NCI-H146 (cell line): ENCODE measurements at places on chromosomes 7 and 10.
A peak's percentile ranks its signal among the peaks of the same experiment; 100 is the strongest.

- DNase-seq = no peak
These were observed 17.8 kb downstream of the GRK5 start for GRCh38 chr10:119225083-119225658.

GRCh38 chr7:323410-323809 is 33.4 kb downstream of the FOXL3 start:
- no peak for DNase-seq

DNA sequence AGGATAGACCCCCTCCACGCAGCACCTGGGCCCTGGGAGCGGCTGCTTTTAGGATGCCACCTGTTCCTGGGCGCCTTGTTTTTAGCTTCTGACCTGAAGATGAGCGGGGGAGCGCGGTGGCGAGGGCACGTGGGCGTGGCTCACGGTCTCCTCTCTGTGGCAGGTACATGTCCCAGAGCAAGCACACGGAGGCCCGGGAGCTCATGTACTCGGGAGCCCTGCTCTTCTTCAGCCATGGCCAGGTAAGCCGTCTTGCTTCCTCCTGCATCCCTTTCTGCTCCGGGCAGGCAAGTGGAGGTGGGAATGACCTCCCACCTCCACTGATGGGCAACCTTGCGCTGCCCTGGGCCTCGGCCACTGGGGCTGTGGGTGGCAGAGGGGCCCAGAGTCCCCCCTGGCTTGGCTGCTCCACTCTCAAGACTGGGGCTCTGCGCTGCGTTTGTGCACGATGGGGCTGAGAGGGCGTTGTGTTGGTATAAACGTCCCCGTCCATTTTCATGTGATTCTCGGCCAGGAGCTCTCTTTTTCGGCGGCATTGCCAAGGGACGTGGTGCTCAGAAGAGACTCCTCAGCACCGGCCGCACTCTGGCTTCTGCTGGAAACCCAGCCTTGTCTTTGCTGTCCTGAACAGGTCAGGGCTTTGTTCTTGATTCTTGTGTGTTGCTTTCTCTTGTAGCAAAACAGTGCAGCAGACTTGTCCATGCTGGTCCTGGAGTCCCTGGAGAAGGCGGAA is 9.7 kb downstream of the GET4 start:
- DNase-seq = no peak

- DNase-seq = no peak
These were observed 21.0 kb upstream of the PTPN12 start for GRCh38 chr7:77516085-77516484.

DNA sequence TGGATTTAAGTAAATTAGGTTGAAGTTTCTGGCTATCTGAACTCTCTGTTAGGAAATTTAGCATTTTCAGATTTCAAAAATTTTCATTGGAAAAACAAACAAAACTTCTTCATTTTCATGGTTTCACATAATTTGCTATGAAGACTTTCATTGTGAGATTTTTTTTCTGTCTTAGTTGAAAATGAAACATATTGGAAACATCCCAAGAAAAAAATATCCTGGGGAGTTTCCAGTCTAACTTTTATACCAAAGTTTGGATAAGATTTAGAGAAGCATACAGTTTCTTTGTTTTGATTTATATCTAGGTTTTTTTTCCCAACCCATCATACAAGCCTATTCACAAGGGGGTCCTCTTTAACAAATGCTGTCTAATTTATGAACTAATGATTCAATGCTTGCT is 300.5 kb upstream of the SEMA3A start:
- DNase-seq = no peak

GRCh38 chr10:15189133-15189885 is 20.8 kb upstream of the NMT2 start:
- no peak for DNase-seq

GRCh38 chr7:133642907-133643306 is 390.0 kb downstream of the EXOC4 start:
- DNase-seq = no peak

DNA sequence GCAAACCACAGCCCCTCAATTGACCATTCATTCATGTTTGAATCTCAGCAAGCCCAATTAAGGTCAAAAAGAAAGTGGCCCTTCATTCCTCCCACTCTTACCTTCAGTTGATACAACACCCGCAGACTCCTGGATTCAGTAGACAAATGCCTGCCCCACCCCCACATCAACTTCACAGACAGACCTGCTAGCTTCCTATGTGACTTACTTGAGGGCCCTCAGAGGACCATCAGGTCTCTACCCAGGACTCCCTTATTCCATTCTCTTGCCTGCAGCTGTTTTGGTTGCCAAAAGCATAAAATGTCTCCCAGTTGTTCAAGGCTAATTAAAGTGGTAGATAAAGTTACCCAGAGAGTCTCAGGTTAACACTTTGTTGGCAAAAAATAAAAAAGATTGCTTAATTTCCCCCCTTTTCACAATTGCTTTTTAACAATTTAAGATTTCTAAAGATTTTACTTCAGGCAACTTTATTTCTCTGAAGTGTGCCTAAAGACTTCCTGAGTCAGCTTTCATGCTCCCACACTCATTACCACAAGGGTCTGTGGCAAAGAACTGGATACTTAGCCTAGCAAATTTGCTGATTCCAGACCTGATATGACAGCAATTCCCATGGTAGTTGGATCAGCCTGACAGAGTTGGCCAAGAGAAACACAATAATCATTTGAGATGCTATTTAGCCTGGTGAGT is 3.3 kb upstream of the MTERF1 start:
- DNase-seq = no peak

DNA sequence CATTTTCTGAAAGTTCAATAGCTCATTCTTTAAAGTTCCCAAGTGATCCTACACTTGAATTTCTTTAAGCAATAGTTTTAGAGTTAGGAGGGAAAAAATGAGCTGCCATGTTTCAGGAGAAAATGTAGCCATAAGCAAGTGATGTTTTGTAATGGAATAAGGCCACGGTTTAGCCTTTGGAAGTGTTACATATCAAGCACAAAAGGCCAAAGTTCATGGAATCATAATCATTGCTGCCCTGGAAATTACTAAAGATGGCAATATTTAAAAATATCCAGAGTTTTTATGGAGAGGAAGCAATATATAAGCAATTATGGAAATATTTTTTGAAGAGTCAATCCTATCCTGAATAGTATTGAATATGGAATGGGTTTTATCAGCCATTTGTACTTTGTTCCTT is 68.4 kb downstream of the ETV1 start:
- no peak for DNase-seq

DNA sequence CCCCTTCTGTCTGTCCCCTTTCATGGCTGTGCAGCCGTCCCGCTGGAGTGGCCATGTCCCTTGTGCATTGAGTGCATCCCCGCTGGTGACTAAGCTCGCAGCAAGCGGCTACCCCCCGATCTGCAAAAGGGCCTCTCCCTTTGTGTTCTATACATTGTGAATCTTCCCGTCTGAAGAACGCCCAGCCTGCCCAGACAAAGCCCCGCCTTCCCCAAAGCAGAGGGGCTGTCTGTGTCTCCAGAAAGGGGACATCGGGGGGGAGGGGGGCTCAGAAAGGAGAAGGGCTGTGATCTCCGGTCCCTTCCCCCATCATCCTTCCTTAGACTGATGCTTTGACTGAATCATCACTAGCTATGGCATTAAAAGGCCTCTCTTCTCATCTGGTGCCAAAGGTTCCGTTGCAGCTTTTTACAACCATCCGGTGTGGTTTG is 11.9 kb downstream of the NPTX2 start:
- no peak for DNase-seq

GRCh38 chr7:145398758-145399157 is 562.9 kb upstream of the TPK1 start:
- no peak for DNase-seq

GRCh38 chr10:101874252-101874651 is 30.7 kb upstream of the KCNIP2 start:
- no peak for DNase-seq

DNA sequence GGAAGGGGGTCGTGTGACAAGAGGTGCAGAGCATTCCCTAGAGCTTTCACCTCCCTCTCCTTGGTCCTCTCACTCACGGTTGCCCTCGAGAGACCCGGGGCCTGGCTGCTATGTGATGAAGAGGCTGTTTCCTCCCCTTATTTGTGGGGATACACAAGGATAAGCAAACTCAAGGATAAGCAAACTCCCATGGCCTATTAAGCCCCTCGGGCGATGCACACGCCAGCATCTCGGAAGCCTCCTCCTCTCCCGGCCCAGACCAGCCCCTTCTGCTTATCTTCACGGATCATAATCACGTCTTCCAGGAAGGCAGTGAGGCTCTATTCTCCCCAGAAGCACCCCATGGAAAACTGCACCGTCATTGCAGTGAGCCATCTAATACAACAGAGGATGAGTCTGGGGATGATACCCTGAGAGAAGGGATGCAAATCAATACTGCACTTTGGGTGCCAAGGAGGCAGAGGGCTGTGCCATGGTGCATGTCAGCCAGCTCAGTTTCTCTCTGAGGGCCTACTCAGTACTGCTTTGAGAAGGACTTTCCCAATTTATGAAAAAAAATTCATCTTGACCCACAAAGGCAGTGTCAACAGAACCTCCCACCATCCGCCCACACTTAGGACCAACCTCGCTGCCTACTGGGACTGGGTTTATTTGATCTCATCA is 22.2 kb downstream of the TMEM273 start:
- no peak for DNase-seq

GRCh38 chr7:113606325-113606724 is 312.5 kb downstream of the PPP1R3A start:
- no peak for DNase-seq

DNA sequence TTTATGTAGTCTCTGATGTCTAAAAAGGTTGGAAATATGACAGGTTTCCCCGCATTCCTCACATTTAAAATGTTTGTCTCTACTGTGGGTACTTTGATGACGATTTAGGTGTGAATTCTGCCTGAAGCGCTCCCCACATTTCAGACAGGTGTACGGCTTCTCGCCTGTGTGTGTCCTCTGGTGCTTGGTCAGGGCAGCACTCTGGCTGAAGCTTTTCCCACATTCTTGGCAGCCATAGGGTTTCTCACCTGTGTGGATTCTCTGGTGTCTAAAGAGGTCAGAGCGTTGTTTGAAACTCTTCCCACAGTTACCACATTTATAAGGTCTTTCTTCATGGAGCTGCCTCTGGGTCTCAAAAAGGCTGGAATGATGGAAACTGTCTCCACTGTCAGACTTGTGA is 6.3 kb downstream of the ZNF394 start:
- DNase-seq = no peak

GRCh38 chr7:114865564-114865963 is 56.3 kb upstream of the MDFIC start:
- no peak for DNase-seq

DNA sequence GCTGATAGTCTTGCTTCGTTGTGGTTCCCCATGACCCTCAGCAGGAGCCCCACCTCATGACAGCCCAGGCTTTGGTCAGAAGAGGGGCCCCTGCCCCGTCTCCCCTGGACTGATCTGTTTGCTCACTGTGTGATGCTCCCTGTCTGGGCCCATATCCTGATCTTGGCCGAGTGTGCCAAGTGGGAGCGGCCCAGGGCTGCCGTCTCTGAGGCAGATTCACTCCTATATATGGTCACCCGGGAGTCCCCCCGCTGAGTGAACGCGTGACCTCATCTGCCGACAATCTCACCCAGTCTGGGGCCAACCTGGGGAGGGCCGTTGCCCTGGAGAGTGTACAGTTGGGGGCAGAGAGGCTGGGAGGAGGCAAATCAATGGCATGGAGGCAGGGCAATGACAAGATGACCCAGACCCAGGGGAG is 34.5 kb downstream of the PPIF start:
- DNase-seq = peak; percentile 83

- DNase-seq = no peak
These were observed 14.5 kb downstream of the XRCC2 start for GRCh38 chr7:152661479-152661878.

- DNase-seq = no peak
These were observed 2.6 kb downstream of the CLDN4 start for GRCh38 chr7:73833251-73833919.

- no peak for DNase-seq
These were observed 3.9 kb downstream of the CARD11 start for GRCh38 chr7:3039787-3040186.

GRCh38 chr7:6432781-6433180 is 15.0 kb downstream of the DAGLB start:
- no peak for DNase-seq

DNA sequence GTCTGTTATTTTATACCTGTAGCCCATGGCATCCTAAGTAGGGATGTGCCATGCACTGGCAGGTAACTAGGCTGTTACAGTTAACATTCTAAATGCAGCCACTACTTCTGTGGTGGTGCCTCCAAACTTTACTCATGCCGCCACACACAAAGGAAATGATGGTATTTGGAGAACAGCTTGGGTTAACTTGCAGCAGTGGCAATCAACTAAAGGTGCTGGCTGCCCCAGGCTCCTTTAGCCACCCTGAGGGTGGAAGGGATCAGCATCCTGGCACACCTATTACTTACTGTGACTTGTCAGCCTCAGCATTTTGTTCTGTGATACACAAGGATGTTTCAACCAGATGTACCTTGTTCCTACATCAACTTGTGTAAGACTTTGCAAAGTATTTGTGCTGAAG is 221.8 kb upstream of the PPP1R3A start:
- DNase-seq = no peak

GRCh38 chr10:21813946-21814345 is 189.6 kb downstream of the DNAJC1 start:
- DNase-seq = no peak

DNA sequence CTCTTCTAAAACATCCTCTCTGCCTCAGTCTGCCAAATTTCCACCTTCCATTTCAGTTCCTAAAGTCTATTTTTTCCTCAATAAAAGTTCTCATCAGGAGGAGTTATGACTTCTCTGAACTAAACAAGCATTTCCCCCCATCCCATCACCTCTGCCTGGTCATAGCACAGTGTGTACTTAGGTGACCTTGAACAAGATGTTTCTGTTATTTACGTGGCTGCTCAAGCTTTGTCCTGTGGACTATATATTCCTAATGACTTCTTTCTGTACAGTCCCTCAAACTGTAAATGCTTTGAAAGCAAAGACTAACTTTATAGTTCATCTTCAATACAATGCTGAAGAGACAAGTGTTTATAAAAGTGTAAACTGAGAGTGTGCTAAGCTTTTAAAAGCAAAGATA is 166.9 kb downstream of the CPEB3 start:
- no peak for DNase-seq

- no peak for DNase-seq
These were observed 82.7 kb upstream of the WIPF3 start for GRCh38 chr7:29723599-29723998.

DNA sequence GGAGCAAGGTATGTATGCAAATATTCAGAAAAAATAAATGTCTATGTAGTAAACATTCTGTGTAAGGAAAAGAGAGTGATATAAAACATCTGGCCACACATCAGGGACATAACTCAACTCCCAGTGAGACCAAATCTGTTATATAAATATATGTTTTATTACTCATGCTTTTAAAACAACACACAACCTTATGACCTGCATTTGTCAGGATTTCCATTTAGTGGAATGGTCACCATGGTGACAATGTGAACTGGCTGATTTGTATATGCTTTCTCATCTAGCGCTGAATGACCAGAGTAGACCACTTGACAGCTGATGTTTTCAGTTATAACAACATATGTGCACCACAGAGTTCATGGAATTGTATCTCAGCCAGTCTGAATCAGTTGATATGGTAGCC is 551.7 kb downstream of the HTR7 start:
- DNase-seq = no peak
